ENCODE measurements at places on chromosomes 2 and 18. TPM values are rescaled to one million over a fixed set of nuclear protein-coding genes. Genes with fewer than 3 reads are reported as not detected.

The PSMA8 gene
- not detected for total RNA-seq

The RTP5 gene
- 5.3 TPM for total RNA-seq

The ABCG8 gene
- 1.1 TPM for total RNA-seq

The CNDP1 gene
- 2.4 TPM for total RNA-seq

The MALL gene
- 8.8 TPM for total RNA-seq

The TGFA gene
- total RNA-seq: 23.5 TPM

The KHK gene
- total RNA-seq: 4.1 TPM

The RAMP1 gene
- 36.6 TPM for total RNA-seq

The SULT1C4 gene
- total RNA-seq: 36.0 TPM

The AKAIN1 gene
- 0.77 TPM for total RNA-seq

The GATA6 gene
- total RNA-seq: 4.6 TPM

The TAF4B gene
- total RNA-seq: 4.9 TPM

The COLEC12 gene
- total RNA-seq: 282 TPM

The TXNL4A gene
- 43.6 TPM for total RNA-seq

The GPR55 gene
- not detected for total RNA-seq

The ASB18 gene
- 0.50 TPM for total RNA-seq

The NOSTRIN gene
- total RNA-seq: 20.4 TPM

The TFCP2L1 gene
- 0.50 TPM for total RNA-seq

The DSC3 gene
- 2.6 TPM for total RNA-seq

The FAM161A gene
- total RNA-seq: 12.6 TPM

The RESP18 gene
- 2.8 TPM for total RNA-seq

The KLF7 gene
- 18.2 TPM for total RNA-seq

The RFTN2 gene
- 76.5 TPM for total RNA-seq

The DPP4 gene
- total RNA-seq: 9.2 TPM

The MGAT5 gene
- 76.6 TPM for total RNA-seq

The MREG gene
- total RNA-seq: 11.6 TPM

The DGUOK gene
- total RNA-seq: 30.5 TPM

The SKA1 gene
- 3.8 TPM for total RNA-seq

The KCNG2 gene
- 1.4 TPM for total RNA-seq

The FSHR gene
- 0.17 TPM for total RNA-seq

The C1QL2 gene
- 0.11 TPM for total RNA-seq

The GRP gene
- 2.0 TPM for total RNA-seq

The GREB1L gene
- total RNA-seq: 7.9 TPM

The WDSUB1 gene
- 11.5 TPM for total RNA-seq

The SNTG2 gene
- 1.9 TPM for total RNA-seq

The TET3 gene
- total RNA-seq: 13.1 TPM

The LYG2 gene
- not detected for total RNA-seq

The RETSAT gene
- 30.6 TPM for total RNA-seq

The ALPI gene
- 0.20 TPM for total RNA-seq

The CAVIN2 gene
- 26.6 TPM for total RNA-seq

The CXCR1 gene
- total RNA-seq: 0.89 TPM

The AFF3 gene
- total RNA-seq: 43.6 TPM

The NYAP2 gene
- total RNA-seq: 12.6 TPM

The FMNL2 gene
- 150 TPM for total RNA-seq

The TMEM131 gene
- 25.3 TPM for total RNA-seq

The CDH20 gene
- 24.9 TPM for total RNA-seq

The ARL5A gene
- total RNA-seq: 76.6 TPM
